ENCODE measurements at places on chromosomes 6 and 20.
A peak's percentile ranks its signal among the peaks of the same experiment; 100 is the strongest.

DNA sequence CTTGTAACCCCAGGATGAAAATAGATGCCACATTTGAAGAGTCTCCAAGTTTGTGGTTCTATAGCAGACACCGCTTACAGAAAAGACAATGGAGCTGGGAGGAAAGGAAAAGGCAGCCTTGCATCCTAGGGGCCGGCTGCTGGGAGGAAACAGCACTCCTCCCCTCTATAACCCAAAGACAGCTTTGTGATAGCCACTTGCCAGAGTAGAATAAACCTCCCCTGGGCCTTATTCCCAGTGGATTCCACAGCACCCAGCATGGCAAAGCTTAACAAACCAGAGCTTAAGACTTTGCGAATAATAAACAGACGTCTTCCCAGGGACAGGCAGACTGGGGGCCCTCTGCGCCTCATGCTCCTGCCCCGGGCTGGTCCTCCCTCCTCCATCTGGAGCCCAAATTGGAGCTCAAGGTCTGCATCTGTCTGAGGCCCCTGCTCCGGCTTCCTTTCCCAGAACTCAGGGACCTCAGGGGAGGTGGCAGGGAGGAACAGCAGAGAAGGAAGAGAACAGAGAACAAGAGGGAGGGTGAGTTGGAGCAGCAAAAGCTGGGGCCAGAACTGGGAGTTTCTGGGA is 8.8 kb upstream of the TAF8 start:
- H3K27me3 ChIP-seq, result no peaks in the 10 kb centered on the region
- peak; percentile 16 for DNase-seq
- peaks cover 78% of the 10 kb centered on the region for H3K4me1 ChIP-seq
- H3K4me3 ChIP-seq, result peak overlapping the region; percentile 75
- peaks cover 4% of the 10 kb centered on the region for H3K36me3 ChIP-seq
- peak overlapping the region; percentile 99 for H3K27ac ChIP-seq

- H3K4me1 ChIP-seq, result no peaks in the 10 kb centered on the region
- DNase-seq, result no peak
- H3K27me3 ChIP-seq, result no peaks in the 10 kb centered on the region
- no peak overlapping the region for H3K4me3 ChIP-seq
- H3K27ac ChIP-seq, result no peak overlapping the region
Measured at GRCh38 chr20:8260837-8261251, 128.8 kb downstream of the PLCB1 start.

DNA sequence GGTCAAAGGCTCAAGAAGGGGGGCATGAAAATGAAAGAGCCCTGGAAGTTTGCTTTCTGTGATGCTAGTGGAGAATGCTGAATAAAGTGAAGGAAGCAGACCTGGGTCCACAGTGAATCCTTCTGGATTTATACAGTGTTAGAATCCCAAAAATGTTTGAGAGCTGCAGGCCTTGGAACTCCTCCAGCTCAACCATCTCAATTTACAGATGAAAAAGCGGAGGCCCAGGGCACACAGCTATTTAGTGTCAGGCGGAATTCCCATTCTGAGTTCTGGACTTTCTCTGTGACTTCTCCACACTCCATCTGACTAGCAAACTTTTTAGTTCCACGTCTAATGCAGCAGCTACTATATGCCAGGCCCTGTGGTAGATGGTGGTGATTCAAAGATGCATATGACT is 1.5 kb upstream of the PRSS35 start:
- H3K4me3 ChIP-seq, result no peak overlapping the region
- H3K27me3 ChIP-seq, result peaks cover 17% of the 10 kb centered on the region
- DNase-seq, result no peak
- H3K36me3 ChIP-seq, result no peaks in the 10 kb centered on the region

GRCh38 chr6:3175715-3176402 is 18.5 kb upstream of the TUBB2A start:
- H3K27ac ChIP-seq, result no peak overlapping the region
- peaks cover 3% of the 10 kb centered on the region for H3K27me3 ChIP-seq
- H3K4me3 ChIP-seq, result no peak overlapping the region
- H3K4me1 ChIP-seq, result peaks cover 4% of the 10 kb centered on the region
- no peak for DNase-seq
- no peaks in the 10 kb centered on the region for H3K36me3 ChIP-seq

GRCh38 chr6:28643017-28643740 is 117.5 kb downstream of the GPX5 start:
- H3K4me3 ChIP-seq, result peak overlapping the region; percentile 2
- DNase-seq, result peak; percentile 74
- H3K4me1 ChIP-seq, result no peaks in the 10 kb centered on the region
- no peak overlapping the region for H3K27ac ChIP-seq
- peaks cover 37% of the 10 kb centered on the region for H3K27me3 ChIP-seq

DNA sequence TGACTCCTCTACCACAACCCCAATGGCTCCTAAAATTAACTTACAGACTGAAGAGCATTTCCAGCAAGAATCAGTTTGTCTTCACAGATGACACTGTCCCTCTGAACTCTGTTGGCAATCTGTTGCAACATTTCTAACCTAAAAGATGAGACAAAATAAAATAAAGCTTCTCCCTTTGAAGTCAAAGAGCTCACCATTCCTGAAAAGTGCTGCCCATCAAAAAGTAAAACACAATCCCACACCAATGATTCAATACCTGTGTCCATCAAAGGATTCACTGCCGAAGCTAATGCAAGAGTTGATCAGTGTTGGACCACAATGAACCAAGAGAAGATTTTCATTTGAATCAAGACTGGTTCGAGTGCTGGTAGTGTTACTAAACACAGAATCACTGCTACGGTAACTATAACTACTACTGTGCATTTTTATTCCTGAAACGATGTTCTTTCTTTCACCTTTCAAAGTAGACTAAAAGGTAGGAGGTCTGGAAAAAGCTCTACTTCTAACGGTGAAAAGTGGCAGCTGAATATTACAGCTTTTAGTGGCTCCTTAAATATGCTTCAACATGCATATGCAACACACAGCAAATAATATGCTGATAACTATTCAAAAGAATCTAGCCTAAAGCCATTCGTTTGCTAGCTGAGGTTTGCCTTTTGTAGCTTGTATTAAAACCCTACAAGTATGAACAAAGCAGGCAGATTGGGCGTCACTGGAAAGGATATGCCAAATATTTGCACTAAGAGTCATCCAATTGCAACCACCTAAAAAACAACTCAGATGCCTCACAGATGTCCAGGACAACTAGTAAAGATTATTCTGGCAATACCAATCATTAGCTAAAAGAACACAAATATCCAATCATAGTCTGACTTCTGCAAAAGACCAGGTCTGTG is at the start of gene DST:
DST (minus strand) TSS at position 524 of the 896 bp plus-strand sequence.
- H3K27ac ChIP-seq, result no peak within 1 kb of the TSS
- no peaks in the 10 kb centered on the region for H3K4me1 ChIP-seq
- H3K36me3 ChIP-seq, result no peaks in the 10 kb centered on the region
- DNase-seq, result no peak
- H3K27me3 ChIP-seq, result no peaks in the 10 kb centered on the region

- H3K27me3 ChIP-seq, result peaks cover 3% of the 10 kb centered on the region
Measured at GRCh38 chr6:56913285-56914074, 41.4 kb upstream of the BEND6 start.

DNA sequence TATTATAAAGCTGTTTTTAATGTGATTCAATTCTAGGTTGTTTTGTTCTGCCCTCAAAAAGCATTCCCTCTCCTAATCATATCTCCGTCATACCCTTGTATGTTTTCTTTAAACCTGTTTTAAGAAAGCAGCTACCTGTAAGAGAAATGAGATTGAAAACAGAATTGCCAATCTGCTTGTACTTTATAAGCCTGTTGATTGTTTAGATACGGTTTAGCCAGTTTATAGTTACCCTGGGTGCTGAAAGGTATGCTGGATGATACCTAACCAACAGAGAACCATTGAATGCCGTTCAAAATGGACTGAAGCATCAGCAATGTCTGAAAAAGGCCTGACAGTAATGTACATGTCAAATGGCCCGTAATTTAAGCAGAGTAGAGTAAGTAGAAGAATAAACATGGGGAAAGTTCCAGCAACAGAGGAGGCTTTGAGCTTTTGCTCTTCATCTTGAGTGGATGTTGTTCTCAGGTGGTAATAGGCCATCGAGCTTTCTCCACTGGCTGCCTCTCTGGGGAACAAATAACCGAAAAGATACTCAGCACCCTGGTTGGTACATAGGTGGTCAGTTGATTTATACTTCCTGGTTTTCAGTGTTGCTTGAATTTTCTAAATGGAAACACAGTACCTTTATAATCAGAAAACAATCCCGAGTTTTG is 27.5 kb downstream of the PTPN1 start:
- peaks cover 74% of the 10 kb centered on the region for H3K4me1 ChIP-seq
- no peak overlapping the region for H3K4me3 ChIP-seq
- H3K27me3 ChIP-seq, result no peaks in the 10 kb centered on the region
- H3K27ac ChIP-seq, result no peak overlapping the region
- DNase-seq, result no peak

DNA sequence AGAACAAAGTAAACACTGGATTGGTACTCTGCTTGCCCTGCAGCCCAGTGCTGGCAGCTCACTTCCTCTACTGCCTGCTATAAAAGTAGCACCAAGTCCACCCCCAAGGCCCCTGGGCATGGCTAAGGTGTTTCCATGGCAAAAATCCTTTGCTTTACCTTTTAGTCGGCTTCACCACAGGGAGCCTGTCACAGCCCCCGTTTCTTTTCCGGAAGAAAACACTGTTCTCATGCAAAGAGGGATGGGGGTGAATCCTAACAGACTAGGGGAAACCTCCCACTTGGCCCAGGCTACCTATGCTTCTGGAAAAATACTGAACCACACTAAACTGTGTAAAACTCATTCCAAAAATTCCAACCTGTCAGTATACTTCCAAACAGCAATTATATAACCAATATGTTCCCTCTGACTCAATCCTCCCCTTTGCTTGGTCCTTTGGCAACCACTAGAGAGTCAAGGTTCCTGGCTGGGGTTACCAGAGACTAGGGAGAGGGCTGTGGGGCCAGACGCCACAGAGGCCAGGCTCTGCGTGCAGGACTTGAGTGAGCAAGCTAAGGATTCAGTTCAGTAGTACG is 16.1 kb downstream of the PPIL1 start:
- no peak overlapping the region for H3K27ac ChIP-seq
- peaks cover 2% of the 10 kb centered on the region for H3K4me1 ChIP-seq
- H3K27me3 ChIP-seq, result no peaks in the 10 kb centered on the region
- peaks cover 52% of the 10 kb centered on the region for H3K36me3 ChIP-seq

- peaks cover 15% of the 10 kb centered on the region for H3K36me3 ChIP-seq
- DNase-seq, result no peak
- no peak overlapping the region for H3K4me3 ChIP-seq
- H3K27ac ChIP-seq, result no peak overlapping the region
Measured at GRCh38 chr20:41501376-41501775, 116.8 kb downstream of the CHD6 start.

DNA sequence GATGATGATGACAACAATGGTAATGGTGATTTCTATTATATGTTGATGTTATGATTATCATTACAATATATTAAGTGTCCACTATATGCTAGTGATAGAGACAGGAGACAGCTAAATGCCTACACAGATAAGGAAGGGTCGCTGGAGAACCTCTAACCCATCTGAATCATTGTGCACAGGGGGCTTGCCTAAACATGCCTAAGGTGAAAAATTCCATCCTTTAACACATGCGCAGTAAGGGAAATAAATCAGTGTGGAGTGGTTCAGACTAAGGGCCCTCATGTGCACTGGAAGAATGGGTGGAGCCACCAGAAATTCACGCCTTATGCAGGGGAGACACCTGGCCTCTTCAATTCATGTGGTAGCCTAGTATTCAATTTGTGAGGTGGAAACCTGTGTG is 120.4 kb downstream of the TPBG start:
- H3K4me3 ChIP-seq, result no peak overlapping the region
- DNase-seq, result no peak
- no peaks in the 10 kb centered on the region for H3K4me1 ChIP-seq
- no peaks in the 10 kb centered on the region for H3K27me3 ChIP-seq
- H3K36me3 ChIP-seq, result no peaks in the 10 kb centered on the region
- no peak overlapping the region for H3K27ac ChIP-seq

DNA sequence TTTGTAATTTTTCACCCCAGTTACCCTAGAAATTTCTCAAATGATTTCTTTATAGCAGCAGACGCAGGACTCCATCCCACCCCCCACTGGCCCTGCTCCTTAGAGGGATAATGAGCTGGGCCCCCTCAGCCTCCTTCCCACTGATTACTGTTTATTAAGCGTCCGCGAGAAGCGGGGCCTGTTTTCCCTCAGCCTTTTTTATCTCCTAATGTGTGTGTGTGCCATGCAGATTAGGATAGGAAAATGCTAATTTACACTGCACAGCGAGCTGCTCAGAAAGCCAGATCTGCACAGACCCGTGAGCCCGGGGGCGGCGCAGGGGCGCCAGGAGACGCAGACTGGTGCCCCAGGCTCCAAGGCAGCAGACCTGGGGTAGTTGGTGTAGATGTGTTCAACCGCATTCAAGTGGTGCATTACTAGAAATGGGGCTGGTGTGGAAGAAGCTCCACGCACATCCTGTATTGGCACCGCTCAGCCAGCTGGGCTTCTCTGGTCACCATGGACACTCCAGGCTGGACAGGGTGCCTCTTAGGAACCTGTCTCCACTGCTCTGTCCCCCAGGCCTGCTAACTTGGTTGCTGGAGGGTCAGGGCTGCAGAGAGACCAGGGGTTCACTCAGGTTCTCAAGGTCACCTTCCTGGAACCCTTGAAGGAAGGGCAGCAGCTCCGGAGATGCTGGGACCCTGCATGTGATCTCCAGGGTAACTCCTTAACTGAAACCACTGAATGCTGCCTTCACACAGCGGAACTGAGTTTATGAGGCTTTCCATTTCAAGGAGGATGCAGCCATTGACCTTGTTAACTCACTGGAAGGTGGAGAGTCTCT is 256.3 kb downstream of the ERMARD start:
- no peak overlapping the region for H3K27ac ChIP-seq
- no peaks in the 10 kb centered on the region for H3K27me3 ChIP-seq
- peaks cover 8% of the 10 kb centered on the region for H3K4me1 ChIP-seq
- no peak for DNase-seq
- peaks cover 10% of the 10 kb centered on the region for H3K36me3 ChIP-seq
- no peak overlapping the region for H3K4me3 ChIP-seq

- H3K4me1 ChIP-seq, result no peaks in the 10 kb centered on the region
- no peak overlapping the region for H3K4me3 ChIP-seq
- H3K27me3 ChIP-seq, result no peaks in the 10 kb centered on the region
- no peak overlapping the region for H3K27ac ChIP-seq
Measured at GRCh38 chr6:151021896-151022295, 156.4 kb downstream of the MTHFD1L start.

- H3K27me3 ChIP-seq, result peaks cover 3% of the 10 kb centered on the region
- H3K36me3 ChIP-seq, result no peaks in the 10 kb centered on the region
- H3K4me3 ChIP-seq, result no peak overlapping the region
- no peak for DNase-seq
Measured at GRCh38 chr6:6695625-6696276, 107.2 kb downstream of the LY86 start.

DNA sequence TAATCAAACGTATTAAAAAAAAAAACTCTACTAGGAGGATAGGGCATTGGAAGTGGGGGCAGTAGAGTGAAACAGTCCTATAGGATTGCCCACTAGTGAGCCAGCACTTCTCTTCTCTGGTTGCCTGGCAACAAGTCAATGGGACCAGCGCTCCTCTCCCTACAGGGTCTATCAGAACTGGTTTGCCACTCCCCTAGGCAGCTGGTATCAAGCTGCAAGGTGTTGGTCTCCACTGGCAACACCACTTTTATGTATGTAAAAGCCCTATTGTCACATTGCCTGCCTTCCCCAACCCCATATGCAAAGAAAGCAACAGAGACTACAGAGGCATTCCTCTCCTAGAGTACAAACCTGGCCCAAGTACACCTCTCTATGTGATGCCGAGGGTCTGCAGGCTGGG is 166.9 kb upstream of the MCHR2 start:
- H3K4me3 ChIP-seq, result no peak overlapping the region
- H3K36me3 ChIP-seq, result no peaks in the 10 kb centered on the region
- H3K27ac ChIP-seq, result no peak overlapping the region
- H3K4me1 ChIP-seq, result no peaks in the 10 kb centered on the region
- no peak for DNase-seq
